ENCODE measurements at places on chromosomes 7 and 10.

DNA sequence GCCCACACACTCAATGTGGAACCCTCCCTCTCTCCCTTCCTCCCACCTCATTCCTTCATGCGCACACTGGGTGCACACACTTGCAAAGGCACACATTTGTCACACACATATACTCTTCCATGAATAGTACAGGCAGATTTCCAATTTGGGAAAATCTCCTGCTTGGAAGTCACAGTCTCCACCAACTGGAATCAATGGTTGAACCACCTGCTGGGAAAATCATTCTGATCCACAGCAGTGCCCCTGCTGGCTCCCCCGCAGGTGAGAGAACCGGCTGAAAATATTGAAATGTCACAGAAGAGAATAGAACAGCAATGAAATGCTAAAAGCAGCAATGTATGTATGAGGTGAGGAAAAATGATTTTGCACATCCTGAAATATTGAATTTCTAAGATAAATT lies 232.7 kb downstream of the ADAM12 start:
- DNase-seq = no peak

DNA sequence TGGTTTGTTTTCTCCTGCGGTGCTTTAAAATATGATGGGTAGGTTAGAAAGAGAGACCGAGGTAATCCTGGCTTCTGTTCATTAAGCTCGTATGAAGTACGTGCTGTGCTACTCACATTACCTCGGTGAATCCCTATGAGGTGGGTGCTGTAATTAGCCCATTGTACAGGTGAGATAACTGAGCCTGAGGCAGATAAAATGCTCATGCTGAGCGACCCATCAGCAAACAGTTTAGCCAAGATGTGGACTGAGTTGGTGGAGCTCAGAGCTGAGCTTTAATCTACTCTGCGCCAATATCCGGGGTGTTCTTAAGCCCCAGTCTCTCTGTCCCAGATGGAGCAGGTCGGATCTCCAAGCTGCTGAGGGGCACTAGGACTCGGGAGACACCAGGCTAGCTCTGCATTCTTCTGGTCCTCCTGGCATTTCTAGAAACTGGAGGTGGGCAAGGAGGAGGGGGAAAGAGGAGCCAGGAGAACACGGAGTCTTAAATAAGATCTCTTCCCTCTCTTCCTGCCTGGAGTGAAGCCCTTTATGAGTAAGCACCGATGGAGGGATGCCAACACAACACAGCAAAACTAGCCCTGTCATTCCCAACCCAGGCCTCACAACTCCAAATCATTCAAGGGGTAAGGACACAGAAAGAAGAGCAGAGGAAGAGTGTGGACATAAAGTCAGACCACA lies 458.5 kb downstream of the KCNMA1 start:
- DNase-seq = no peak

DNA sequence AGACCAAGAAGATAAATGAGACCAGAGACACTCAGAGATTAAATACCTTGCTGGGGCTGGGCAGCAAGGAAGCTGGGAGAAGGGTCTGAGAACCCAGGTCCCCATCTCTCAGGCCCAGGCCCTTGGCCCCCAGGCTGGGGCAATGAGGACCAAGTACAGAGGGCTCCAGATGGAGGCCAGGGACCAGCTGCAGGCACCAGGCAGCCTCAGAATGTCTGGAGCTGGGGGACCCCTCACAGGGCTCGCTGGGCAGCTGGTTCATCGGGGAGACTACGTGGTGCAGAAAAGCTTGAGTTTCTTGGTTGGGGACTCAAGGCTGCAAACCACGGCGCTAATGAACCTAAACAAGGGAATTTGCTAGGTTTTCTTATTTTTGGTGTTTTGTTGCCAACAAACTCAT lies 75.6 kb downstream of the PRKAG2 start:
- DNase-seq = no peak

DNA sequence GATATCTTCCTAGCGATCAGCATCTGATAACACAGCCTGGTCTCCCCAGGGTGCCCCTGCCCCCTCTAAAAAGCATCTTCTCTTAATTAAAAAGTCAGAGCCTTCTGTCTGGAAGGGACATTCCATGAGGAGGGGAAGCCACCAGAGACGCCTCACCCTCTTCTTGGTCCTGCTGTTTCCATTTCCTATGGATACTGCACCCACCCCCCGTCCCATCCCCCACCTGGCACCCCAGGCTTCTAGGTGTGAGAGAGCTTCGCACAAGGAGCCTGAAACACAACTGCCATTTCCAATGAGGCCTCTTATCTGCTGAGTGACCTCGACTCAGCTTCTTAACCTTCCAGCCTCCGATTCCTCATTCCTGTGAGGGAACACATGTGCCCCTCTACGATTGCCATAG lies 51.4 kb downstream of the COL13A1 start:
- no peak for DNase-seq

- no peak for DNase-seq
Measured at GRCh38 chr7:75050501-75050900, 23.1 kb downstream of the RCC1L start.

DNA sequence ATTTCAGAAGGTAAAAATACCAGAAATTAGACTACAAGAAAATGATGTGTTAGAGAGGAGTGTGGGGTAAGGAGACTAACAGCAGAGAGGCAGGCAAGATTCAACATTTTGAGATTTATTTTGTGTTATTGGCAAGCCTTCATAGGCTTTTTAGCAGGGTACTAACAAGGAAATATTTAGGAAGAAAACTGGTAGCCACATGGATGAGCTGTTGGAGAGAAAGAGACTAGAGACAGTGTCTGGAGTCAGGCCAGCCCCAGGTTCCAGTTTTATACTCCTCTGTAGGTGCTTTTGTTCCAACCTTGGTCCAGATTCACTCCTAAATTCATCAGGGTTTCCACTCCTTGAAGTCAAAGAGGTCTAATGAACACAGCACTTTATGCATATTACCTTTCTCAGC lies 41.1 kb downstream of the GPRIN2 start:
- no peak for DNase-seq

DNA sequence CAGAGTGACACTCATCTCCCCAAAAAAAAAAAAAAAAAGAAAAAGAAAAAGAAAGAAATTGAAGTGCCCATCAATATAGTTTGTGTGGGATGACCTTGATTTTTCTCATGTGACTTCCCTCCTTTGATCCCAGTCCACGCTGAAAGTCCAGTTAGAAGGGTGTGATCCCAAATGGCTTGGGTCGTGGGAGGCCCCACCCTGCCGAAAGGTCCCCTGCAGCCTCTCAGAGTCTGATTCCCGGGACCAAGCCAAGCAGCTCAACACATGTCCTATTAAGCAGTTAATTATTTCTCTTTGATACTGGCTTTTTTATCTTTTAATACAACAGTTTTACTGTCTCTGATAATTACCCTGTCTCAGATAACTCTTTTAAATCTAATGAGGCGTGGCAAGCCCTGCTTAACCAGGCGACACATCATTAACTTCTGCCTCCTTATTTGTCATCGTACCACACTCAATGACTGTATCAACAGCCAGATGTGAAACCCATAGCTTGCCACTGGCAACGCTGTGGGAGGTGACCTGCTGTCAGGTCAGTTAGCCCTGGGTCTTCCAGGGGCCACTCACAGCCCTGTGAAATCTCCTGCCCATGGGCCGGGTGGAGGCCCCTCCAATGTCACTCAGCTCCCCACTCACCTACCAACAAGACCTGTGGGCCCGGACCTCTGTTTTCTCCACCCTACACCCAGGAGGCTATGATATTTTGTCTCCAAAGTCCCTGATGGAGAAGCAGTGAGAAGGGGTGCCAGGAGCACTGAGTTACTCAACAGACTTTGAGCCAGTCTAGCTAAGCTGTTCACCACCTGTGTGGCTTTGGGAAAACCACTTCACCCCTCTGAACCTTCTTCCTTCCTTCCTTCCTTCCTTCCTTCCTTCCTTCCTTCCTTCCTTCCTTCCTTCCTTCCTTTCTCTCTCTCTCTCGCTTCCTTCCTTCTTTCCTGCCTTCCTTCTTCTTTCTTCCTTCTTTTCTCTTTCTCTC lies 110.0 kb upstream of the SFMBT2 start:
- DNase-seq = peak; percentile 54

DNA sequence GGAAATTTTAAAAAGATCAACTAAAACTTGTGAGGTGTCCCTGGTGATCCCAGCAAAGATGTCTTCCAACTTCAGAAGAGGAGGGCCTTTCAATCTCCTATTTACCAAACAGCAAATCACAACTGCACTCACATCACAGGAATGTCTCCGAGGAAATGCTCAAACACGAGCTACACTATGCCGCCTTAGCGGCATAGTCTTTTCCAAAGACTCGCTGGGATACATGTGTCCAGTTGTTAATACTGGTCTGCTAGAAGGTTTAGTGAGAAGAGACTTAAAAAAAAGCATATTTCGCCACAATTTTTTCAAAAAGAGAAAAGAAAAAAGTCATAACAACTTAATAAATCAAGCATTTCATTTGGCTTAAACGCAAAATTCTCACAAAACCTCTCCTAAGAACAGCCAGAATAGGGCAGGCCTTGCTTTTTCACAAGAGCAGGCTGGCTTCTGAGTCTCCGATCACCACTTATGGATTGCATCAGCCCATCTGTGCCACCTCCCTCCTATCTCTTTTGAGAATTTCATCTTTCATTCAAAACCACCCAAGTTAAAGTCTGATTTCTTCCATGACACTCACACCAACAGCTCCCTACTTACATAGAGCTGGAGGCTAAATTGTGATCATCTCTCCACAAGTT lies 66.1 kb downstream of the GNA12 start:
- DNase-seq = no peak

DNA sequence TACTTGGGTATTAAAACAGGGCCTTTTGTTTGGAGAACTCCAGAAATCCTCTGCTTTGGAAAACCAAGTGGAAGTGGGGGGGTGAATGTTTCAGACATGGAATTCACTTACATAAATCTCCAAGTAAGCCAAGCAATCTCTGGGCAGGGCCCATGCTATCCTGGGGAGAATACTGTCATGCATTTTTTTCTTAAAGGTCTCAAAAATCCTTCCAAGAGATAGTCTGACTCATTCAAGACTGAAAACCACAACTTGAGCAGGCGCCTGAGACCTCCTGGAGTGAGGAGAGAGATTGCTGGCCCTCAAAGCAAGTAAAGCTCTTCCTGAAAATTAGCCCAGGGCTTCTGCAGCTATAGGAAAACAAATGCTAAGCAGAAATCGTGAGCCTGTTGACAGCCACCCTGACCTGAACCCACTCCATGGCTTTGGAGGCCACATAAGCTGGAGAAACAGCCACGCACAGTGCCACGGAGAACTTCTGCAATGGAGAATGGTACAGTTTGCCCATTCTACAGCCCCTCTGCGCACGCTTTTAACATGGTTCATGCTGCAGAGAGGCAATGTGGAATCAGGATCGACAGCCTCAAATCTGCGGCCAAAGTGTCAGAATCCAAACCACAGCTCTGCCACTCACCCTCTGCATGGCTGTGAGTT lies 203.1 kb upstream of the AUTS2 start:
- DNase-seq = no peak

- DNase-seq = peak; percentile 50
Measured at GRCh38 chr10:135601-136464, 578 bp downstream of the ZMYND11 start.

GRCh38 chr7:137482466-137482865 lies 138.9 kb upstream of the PTN start:
- no peak for DNase-seq

GRCh38 chr7:128891110-128891941 lies 19.2 kb downstream of the KCP start:
- no peak for DNase-seq

- DNase-seq = peak; percentile 36
Measured at GRCh38 chr10:72126184-72126871, 38.0 kb upstream of the SPOCK2 start.

GRCh38 chr10:98414932-98415730 lies at the start of gene PYROXD2:
Gene PYROXD2, minus strand, starts transcription at chr10:98415182. Its CDS starts 47 bp downstream, at chr10:98415135.
- DNase-seq = peak; percentile 56

DNA sequence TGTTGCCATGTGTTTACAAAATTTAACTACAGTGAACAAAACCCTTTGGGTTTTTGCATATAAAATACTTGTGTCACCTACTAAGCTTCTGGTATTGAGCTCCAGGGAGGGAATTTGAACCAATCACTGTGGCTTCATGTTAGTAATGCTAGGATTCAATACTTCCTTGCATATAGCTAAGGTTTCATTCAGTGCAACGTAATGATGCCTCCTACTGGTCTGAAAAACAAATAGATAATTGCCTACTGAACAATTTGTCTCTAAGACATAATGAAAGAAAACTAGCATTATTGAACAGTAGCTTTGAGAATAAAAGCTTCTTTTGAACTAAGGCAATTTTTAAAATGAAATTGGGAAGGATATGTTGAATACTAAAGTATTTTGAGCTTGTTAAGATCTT lies 244.4 kb downstream of the ZWINT start:
- DNase-seq = no peak

GRCh38 chr7:13016036-13016581 lies 328.7 kb downstream of the ARL4A start:
- no peak for DNase-seq

- no peak for DNase-seq
Measured at GRCh38 chr10:78964274-78964951, 104.4 kb upstream of the ZMIZ1 start.

DNA sequence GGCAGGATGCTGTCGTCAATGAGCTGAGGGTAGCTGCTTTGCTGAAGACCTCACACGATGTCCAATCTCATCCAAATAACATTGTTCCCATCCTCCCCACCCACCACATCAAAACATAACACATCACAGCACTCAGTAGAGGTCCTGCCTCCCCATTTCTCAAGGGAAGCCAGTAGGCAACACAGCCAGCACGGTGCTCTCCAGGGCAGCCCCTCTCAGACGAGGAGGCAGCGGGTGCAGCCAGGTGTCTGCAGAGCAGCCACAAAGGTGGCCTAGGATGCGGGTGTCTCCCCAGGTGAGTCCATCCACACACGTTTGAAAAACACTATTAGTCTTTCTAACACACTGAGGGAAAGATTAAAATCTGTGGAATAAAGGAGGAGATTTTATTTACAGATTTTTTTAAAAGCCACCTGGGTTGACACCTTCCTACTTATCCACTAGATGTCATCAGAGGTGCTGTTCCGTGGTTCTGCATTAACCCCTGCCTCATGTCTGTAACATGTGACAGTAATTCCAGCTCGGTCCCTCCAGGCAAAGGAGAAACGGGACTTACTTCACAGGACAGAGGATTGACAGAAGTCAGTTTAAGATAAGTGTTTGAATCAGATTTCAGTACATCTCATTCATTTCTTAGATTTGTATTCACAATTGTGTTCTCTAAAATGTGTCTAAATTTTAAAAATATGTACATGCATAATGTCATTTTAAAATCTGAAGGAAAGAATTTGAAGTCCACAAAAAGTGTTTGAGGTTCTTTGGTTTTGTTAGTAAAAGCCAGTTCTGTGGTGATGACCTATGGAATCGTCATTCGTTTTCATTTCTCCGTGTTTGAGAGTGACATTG lies 68.0 kb downstream of the LANCL2 start:
- peak; percentile 71 for DNase-seq

Measured in GM10248 (cell line).